ENCODE measurements at places on chromosomes 2 and 18.

GRCh38 chr2:168568476-168569267 lies 112.6 kb downstream of the CERS6 start:
- no peak for DNase-seq

- DNase-seq: peak; percentile 70
Measured at GRCh38 chr18:31685097-31686082, 1.0 kb upstream of the B4GALT6 start.

DNA sequence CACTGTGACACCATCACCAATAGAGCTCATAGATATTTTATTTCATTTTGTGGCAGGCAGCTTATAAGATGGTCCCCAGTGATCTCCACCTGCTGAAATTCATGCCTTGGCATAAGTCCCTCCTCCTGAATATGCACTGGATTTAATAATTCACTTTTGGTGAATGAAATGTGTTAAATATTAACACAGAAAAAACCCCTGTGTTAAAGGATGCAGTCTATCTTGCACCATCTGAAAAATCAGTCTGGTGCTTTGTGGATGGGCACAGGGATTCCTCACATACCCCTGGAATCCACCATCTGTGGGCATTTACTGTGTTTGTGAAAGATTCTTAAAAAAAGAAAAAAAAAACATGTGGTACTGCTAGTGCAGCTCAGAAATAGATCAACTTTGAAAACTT lies 26.1 kb upstream of the WIPF1 start:
- DNase-seq: no peak

GRCh38 chr2:234863043-234863934 lies 88.5 kb upstream of the SH3BP4 start:
- no peak for DNase-seq

DNA sequence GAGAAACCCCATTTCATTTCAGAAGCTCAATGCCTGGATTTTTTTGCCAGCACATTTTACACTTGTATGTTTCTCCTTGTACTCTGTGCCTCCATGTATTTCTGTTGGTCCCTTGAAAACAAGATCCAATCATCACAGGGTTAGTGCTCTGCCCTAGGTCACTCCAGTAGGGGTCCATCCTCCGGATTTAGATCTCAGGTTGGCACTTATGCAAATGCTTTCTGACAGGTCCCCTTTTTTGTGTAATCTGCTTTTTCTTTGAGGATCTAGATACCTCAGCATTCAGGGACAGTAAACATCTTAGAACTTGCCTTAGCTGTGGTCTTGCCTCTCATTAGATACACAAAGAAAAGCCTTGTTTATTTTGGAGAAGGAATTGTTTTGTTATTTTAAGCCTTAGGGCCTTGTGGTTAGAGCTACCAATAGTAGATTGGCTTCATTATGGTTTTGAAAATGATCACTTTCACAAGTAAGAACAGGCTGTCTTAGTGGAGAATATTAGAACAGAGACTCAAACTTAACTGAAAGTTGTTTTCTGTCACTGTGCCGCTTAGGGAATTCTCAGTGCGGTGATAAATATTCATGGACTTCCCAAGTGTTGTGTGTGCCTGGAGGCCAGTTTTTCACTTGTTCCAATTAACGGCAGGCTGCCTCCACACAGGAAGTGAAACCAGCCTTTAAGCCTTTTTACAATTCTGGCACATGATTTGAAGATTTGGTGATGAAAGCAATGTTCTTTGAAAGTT lies 7.8 kb downstream of the MERTK start:
- no peak for DNase-seq

DNA sequence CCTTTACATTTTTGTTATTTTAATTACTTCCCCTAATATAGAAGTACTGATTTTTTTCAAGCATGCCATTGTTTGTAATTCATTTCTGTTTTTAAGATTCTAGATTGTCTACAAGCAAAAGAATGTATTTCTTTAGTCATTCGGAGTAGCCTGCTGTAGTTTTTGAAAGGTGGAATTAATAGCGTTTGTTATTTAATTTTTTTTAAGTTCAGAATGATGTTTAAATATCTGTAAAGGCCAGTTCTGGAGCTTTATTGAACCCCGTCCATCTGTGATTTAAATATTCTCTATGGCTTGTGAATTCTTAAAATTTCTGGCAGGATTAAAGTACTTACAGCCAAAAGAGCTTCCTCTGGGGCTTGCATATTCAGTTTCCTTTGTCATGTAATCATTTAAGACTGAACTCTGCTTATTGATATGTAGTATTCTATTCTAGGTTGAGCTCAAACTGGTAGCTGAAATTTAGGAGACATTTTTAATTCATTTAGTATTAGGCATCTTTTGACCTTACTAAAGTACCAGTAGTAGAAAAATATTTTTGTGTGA lies 5.2 kb downstream of the TGIF1 start:
- DNase-seq: no peak

- DNase-seq: no peak
Measured at GRCh38 chr2:71907503-71907902, 240.2 kb downstream of the CYP26B1 start.

- DNase-seq: peak; percentile 71
Measured at GRCh38 chr2:172086241-172087206, 1.2 kb downstream of the DLX1 start.

DNA sequence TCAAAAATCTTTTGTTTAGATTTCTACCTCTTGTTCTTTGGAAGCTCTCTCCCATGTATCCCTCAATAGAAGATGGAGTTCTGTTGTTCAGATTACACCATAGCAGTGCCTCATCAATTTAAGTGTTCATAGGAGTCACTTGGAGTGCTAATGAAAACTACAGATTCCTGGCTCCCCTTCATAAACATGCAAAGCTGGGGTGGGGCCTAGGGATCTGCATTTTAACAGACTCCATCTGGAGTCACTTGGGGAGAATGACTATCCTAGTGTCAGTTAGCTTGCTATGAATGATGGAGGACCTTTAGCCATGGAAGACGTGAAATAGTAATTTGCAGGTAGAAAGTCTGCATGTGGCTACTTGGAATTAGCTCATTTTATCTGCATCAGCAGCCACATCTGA lies 105.4 kb downstream of the RGPD3 start:
- DNase-seq: no peak

DNA sequence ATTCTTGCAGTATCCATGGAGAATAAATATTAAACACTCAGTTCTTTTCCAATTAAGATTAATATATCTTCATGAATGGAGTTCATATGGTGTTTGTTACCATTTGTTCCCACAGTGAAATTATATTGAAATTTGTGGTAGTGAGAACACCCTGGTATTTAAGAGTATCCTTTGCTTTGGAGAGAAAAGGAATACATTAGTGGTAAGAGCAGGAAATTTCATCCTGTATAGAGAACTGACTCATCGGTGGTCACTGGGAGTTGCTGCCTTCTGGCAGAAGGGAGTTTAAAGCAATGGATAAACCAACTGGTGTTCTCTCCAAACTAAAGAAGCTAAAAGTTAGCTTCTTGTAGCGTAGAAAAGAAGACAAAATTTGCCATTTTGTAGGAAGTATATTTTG lies 107.3 kb downstream of the MYO1B start:
- no peak for DNase-seq

GRCh38 chr18:62189208-62189607 lies 2.2 kb downstream of the RELCH start:
- no peak for DNase-seq

GRCh38 chr2:71922091-71922490 lies 225.6 kb downstream of the CYP26B1 start:
- no peak for DNase-seq
